ENCODE measurements at places on chromosomes 12 and 14.

- no peak for DNase-seq
Observed at GRCh38 chr14:69039288-69039628, 60.2 kb upstream of the ACTN1 start.

- DNase-seq: no peak
Observed at GRCh38 chr14:104871145-104871655, 6.1 kb downstream of the CEP170B start.

- DNase-seq: no peak
Observed at GRCh38 chr12:69163681-69164362, 75.5 kb upstream of the CPSF6 start.

- DNase-seq: no peak
Observed at GRCh38 chr14:56324856-56325699, 206.9 kb downstream of the PELI2 start.

GRCh38 chr12:42477941-42478340 is 111.6 kb downstream of the PRICKLE1 start:
- no peak for DNase-seq

GRCh38 chr12:45388545-45388944 is 172.7 kb downstream of the ANO6 start:
- DNase-seq: no peak

DNA sequence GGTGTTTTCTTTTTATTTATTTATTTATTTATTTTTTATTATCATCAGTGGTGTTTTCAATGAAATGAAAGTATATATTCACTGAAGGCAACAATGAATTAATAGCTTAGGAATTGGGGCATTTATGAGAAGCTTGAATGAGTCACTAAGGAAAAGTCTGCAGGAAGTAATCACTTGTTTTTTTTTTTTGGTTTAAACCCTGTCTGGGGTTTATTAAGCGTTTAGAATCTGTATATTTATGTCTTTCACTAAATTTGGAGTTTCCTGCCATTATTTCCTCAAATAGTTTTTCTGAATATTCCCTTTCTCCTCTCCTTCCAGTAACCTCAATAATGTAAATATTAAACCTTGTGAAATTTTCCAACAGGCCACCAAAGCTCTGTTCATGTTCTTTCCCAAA is 85.5 kb downstream of the TESC start:
- DNase-seq: no peak

Data from activated CD8-positive, alpha-beta memory T cell treated with anti-CD3 and anti-CD28 coated beads for 24 hours (primary cell).